HFFc6 (cell line): ENCODE measurements at places on chromosomes 1 and 21. TPM values are rescaled to one million over a fixed set of nuclear protein-coding genes. Genes with fewer than 3 reads are reported as not detected.

The S100A1 gene
- not detected in 2 replicates for total RNA-seq

The A3GALT2 gene
- total RNA-seq = not detected in 3 replicates

The AMY1A gene
- not detected in 3 replicates for total RNA-seq

DNA sequence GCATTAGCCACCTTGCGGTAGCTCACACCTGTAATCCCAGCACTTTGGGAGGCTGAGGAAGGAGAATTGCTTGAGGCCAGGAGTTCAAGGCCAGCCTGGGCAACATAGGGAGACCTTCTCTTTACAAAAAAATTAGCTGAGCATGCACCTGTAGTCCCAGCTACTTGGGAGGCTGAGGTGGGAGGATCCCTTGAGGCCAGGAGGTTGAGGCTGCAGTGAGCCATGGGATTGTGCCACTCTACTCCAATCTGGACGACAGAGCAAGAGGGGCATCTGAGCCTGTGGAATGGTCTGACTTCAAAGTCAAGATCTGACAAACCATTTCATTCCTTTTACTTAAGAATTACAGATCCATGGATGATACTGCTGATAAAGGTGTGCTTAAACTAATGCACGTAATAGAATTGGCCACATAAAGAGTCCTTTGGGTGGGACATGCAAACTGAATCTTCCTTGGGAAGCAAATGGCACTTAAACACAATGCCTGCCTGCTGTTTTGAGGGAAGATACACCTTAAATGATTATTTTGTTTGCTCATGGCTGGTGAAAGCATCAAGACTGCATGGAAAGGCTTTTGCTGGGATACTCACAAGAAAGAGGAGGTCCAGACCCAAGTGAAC lies 2.5 kb upstream of the TMEM201 start:
- peaks cover 2% of the 10 kb centered on the region; the same call in 1 of the 2 replicates for H3K27me3 ChIP-seq
- no peaks in the 10 kb centered on the region; the same call in none of the 2 replicates for H3K36me3 ChIP-seq
- DNase-seq = no peak
- peaks cover 20% of the 10 kb centered on the region for H3K4me1 ChIP-seq
- no peak overlapping the region for H3K4me3 ChIP-seq
- no peak overlapping the region for H3K27ac ChIP-seq

GRCh38 chr21:29145852-29146453 lies 15.5 kb downstream of the MAP3K7CL start:
- H3K36me3 ChIP-seq = no peaks in the 10 kb centered on the region
- DNase-seq = no peak
- peak overlapping the region; percentile 83 for H3K27ac ChIP-seq
- no peaks in the 10 kb centered on the region; the same call in 1 of the 2 replicates for H3K27me3 ChIP-seq
- peaks cover 69% of the 10 kb centered on the region for H3K4me1 ChIP-seq

DNA sequence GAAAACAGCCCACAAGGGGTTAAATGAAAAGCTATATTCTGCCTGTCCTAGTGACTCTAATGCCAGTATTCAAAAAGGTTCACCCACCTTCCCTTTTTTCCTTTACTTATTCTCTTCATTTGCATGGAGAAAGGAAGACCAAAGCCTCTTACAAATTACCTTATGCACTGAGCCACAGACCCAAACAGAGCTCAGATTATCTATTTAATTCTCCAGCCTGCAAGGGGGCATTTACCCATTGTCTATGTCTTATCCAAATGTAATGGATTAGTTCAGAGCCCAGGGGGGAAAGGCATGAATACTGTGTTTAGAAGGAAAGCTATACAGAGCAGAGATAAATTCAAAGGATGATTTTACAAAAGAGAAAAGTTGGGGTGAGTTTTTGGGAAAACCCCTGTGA lies 388.5 kb downstream of the OMA1 start:
- peaks cover 1% of the 10 kb centered on the region for H3K27me3 ChIP-seq
- no peak overlapping the region for H3K4me3 ChIP-seq
- H3K27ac ChIP-seq = no peak overlapping the region
- no peak for DNase-seq

DNA sequence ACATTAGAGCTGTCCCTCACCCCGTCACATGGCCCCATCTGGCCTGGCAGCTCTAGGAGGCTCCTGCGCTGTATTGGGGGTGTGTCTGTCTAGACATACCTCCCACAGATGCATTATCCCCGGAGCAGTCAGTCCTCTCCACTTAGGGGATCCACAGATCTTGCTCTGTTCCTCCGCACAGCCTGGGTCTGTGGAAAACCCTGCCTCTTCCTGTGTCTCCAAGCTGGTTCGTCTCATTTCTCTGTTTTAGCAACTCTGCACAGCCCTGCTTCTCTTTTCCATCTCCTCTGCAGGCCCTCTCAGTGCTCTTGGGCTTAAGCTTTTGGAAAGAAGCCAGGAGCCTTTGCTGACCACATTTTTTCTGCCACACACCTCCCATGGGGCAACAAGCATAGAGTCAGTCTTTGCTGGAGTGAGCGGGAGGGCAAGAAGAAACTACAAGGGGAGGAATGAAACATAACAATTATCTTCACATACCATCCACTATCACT lies 241.5 kb downstream of the FOXD2 start:
- H3K36me3 ChIP-seq = no peaks in the 10 kb centered on the region
- H3K27me3 ChIP-seq = peaks cover 29% of the 10 kb centered on the region
- no peak overlapping the region for H3K27ac ChIP-seq
- H3K4me1 ChIP-seq = no peaks in the 10 kb centered on the region
